ENCODE measurements at places on chromosomes 7 and 10. TPM values are rescaled to one million over a fixed set of nuclear protein-coding genes. Genes with fewer than 3 reads are reported as not detected.

GRCh38 chr10:99540306-99540656 lies 7.5 kb downstream of the NKX2-3 start:
- peaks cover 9% of the 10 kb centered on the region for H3K4me1 ChIP-seq
- no peak overlapping the region for H3K4me3 ChIP-seq
- no peaks in the 10 kb centered on the region for H3K36me3 ChIP-seq
- peaks cover 92% of the 10 kb centered on the region for H3K27me3 ChIP-seq
- H3K27ac ChIP-seq: no peak overlapping the region
- DNase-seq: no peak

DNA sequence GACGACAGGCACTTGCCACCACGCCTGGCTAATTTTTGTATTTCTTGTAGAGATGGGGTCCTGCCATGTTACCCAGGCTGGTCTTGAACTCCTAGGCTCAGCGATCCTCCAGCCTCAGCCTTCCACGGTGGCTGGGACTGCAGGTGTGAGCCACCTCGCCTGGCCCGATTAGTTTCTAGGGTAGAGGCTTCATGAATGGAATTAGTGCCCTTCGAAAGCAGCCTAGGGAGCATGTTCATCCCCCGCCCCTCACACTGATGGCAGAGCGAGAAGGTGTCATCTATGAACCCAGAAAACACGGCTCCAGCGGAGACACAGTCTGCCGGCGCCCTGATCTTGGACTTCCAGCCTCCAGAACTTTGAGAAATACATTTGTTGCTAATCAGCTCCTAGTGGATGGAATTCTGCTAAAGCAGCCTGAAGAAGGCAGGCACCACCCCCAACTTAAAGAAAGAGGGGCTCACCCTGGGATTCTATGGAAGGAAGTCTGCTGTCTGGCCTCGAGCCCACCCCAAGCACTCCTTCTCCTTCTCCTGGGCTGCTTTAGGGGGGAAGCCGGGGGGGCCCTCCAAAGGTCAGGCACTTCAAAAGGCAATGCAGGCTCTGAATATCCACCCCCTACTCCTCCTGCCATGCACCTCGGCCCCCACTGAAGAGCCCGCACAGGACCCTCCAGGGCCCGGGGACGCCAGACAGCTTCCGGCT lies 10.1 kb downstream of the PDGFA start:
- H3K4me1 ChIP-seq: no peaks in the 10 kb centered on the region
- DNase-seq: no peak
- H3K4me3 ChIP-seq: no peak overlapping the region
- no peak overlapping the region for H3K27ac ChIP-seq
- H3K36me3 ChIP-seq: no peaks in the 10 kb centered on the region

- no peak overlapping the region for H3K27ac ChIP-seq
- no peaks in the 10 kb centered on the region for H3K4me1 ChIP-seq
- no peak overlapping the region for H3K4me3 ChIP-seq
- H3K36me3 ChIP-seq: no peaks in the 10 kb centered on the region
Observed at GRCh38 chr7:54968018-54968417, 50.8 kb upstream of the EGFR start.

GRCh38 chr10:108840944-108841343 lies 1082.4 kb downstream of the XPNPEP1 start:
- H3K27me3 ChIP-seq: no peaks in the 10 kb centered on the region
- H3K36me3 ChIP-seq: no peaks in the 10 kb centered on the region
- no peak overlapping the region for H3K4me3 ChIP-seq
- no peak for DNase-seq
- no peak overlapping the region for H3K27ac ChIP-seq

DOCK1 gene
- total RNA-seq: 0.95 TPM

GRCh38 chr10:103479135-103479534 lies at the start of gene CALHM3:
Gene CALHM3 (minus strand): TSS chr10:103479240. CDS start chr10:103479032, 208 bp downstream.
- H3K27me3 ChIP-seq: no peaks in the 10 kb centered on the region
- no peak for DNase-seq
- H3K4me3 ChIP-seq: no peak within 1 kb of the TSS

TEX47 gene
- not detected for total RNA-seq

- H3K27ac ChIP-seq: no peak overlapping the region
- no peak overlapping the region for H3K4me3 ChIP-seq
- H3K4me1 ChIP-seq: peaks cover 11% of the 10 kb centered on the region
- no peaks in the 10 kb centered on the region for H3K36me3 ChIP-seq
- DNase-seq: no peak
Observed at GRCh38 chr7:24762771-24763170, 5.5 kb upstream of the GSDME start.

GRCh38 chr7:27143950-27144780 lies 684 bp upstream of the HOXA5 start:
- H3K4me1 ChIP-seq: peaks cover 7% of the 10 kb centered on the region
- H3K36me3 ChIP-seq: peaks cover 1% of the 10 kb centered on the region
- DNase-seq: no peak
- H3K4me3 ChIP-seq: no peak overlapping the region
- no peak overlapping the region for H3K27ac ChIP-seq
- H3K27me3 ChIP-seq: peaks cover 66% of the 10 kb centered on the region

- H3K4me1 ChIP-seq: peaks cover 82% of the 10 kb centered on the region
- peak overlapping the region; percentile 43 for H3K27ac ChIP-seq
- H3K27me3 ChIP-seq: no peaks in the 10 kb centered on the region
- H3K36me3 ChIP-seq: peaks cover 44% of the 10 kb centered on the region
- DNase-seq: no peak
Observed at GRCh38 chr7:131015657-131015958, 281.6 kb upstream of the KLF14 start.

TMEM176B gene
- total RNA-seq: not detected

RAB19 gene
- total RNA-seq: 6.8 TPM

DNA sequence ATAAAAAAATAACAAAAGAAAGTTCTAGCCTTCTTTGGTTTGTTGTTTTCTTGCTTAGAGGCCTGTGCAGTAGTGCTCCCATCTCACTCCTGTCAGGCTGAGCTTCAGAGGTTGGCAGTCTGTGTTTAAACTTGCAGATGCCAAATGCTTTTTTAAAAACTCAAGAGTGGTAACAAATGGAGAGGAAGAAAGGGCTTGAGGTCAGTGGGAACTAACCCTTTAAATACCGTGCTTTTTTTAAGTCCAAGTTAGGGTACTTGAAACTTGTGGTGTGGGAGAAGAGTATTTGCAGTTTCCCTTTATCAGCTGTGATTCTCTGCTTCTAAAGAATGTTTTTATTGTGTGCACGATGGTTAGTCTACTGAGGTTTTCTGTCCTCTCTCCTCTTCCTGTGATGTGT lies 29.4 kb downstream of the ZRANB1 start:
- no peak overlapping the region for H3K27ac ChIP-seq
- DNase-seq: no peak
- H3K4me3 ChIP-seq: no peak overlapping the region

GPR85 gene
- total RNA-seq: not detected

HYAL4 gene
- not detected for total RNA-seq

DNA sequence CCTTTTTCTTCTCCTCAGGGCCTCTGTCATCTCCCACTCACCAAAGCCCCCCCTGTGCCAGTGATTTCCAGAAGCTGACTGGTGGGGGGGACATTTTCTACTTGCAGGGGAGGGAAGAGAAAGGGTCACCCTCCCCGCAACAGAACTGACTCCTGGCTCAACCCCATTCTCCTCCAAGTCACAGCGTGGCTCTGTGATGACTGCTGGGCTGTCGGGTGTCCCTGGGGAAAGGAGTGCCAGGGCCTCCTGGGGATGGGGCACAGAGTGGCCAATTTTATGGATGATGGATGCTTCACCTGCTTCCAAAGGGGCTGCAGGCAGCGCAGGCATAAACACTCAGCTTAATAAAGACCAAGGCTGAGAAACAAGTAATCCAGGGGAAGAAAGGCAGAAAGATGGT lies 523.0 kb downstream of the PTPRN2 start:
- DNase-seq: no peak
- no peaks in the 10 kb centered on the region for H3K36me3 ChIP-seq
- H3K27ac ChIP-seq: no peak overlapping the region
- H3K4me3 ChIP-seq: no peak overlapping the region
- no peaks in the 10 kb centered on the region for H3K4me1 ChIP-seq
- H3K27me3 ChIP-seq: peaks cover 5% of the 10 kb centered on the region

GRCh38 chr7:14195079-14195478 lies 205.6 kb upstream of the ETV1 start:
- H3K4me1 ChIP-seq: no peaks in the 10 kb centered on the region
- no peak overlapping the region for H3K4me3 ChIP-seq

NPY4R2 gene
- not detected for total RNA-seq

STK31 gene
- total RNA-seq: not detected

- H3K4me3 ChIP-seq: no peak overlapping the region
- no peaks in the 10 kb centered on the region for H3K4me1 ChIP-seq
- H3K36me3 ChIP-seq: no peaks in the 10 kb centered on the region
- no peak overlapping the region for H3K27ac ChIP-seq
- H3K27me3 ChIP-seq: no peaks in the 10 kb centered on the region
Observed at GRCh38 chr10:24136070-24136469, 72.9 kb upstream of the KIAA1217 start.

GRCh38 chr10:130742941-130743675 lies 568.4 kb downstream of the TCERG1L start:
- H3K27ac ChIP-seq: no peak overlapping the region
- H3K4me3 ChIP-seq: no peak overlapping the region
- no peaks in the 10 kb centered on the region for H3K36me3 ChIP-seq
- H3K27me3 ChIP-seq: no peaks in the 10 kb centered on the region
- H3K4me1 ChIP-seq: peaks cover 2% of the 10 kb centered on the region

- DNase-seq: no peak
- no peaks in the 10 kb centered on the region for H3K36me3 ChIP-seq
- H3K4me1 ChIP-seq: no peaks in the 10 kb centered on the region
- H3K27me3 ChIP-seq: peaks cover 6% of the 10 kb centered on the region
- H3K4me3 ChIP-seq: no peak overlapping the region
Observed at GRCh38 chr7:42689626-42690025, 222.2 kb downstream of the C7orf25 start.

DNA sequence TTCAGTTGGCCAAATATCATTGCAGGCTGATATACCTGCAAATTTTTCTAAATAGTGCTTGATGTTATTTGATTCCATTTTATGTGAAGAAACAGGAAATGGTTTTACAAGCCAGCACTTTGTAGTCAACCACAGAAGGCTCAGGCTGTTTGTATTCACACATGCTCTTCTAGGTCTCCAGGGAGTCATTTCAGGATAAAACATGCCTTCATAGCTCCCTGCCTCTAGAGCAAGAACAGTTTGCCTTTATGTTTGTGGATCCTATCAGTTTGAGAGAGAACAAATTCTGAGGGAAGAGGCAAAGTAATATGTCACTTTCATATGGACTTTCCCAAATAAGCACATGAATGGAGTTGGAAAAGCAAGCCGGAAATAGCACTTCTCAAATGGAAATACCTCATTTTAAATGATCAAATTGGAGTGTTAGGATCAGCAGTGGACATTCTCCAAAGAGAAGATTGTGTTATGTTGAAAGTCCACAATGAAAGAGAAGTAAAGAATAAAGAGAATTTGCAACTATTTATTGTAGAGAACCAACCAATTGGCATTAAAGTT lies 277.6 kb downstream of the KCND2 start:
- no peaks in the 10 kb centered on the region for H3K36me3 ChIP-seq
- no peak for DNase-seq

Data from activated naive CD8-positive, alpha-beta T cell treated with anti-CD3 and anti-CD28 coated beads for 36 hours (primary cell).